Naive thymus-derived CD8-positive, alpha-beta T cell (primary cell): ENCODE measurements at places on chromosomes 13 and 19. TPM values are rescaled to one million over a fixed set of nuclear protein-coding genes. Genes with fewer than 3 reads are reported as not detected.

DNA sequence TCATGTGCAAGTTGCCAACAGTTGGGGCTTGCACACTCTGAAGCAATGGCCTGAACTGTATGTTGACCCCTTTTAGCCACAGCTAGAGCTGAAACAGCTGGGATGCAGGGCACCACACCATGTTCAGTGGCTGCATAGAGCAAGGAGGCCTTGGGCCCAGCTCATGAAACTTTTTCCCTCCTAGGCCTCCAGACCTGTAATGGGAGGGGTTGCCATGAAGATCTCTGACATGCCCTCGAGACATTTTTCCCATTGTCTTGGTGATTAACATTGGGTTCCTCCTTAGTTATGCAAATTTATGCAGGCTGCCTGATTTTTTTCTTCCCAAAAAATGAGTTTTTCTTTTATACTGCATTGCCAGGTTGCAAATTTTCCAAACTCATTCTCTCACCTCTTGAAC lies 165.1 kb upstream of the PRR20A start:
- no peaks in the 10 kb centered on the region for H3K27me3 ChIP-seq
- no peak overlapping the region for H3K27ac ChIP-seq
- H3K36me3 ChIP-seq, result no peaks in the 10 kb centered on the region
- H3K4me3 ChIP-seq, result no peak overlapping the region
- H3K4me1 ChIP-seq, result no peaks in the 10 kb centered on the region
- no peak for DNase-seq

DNA sequence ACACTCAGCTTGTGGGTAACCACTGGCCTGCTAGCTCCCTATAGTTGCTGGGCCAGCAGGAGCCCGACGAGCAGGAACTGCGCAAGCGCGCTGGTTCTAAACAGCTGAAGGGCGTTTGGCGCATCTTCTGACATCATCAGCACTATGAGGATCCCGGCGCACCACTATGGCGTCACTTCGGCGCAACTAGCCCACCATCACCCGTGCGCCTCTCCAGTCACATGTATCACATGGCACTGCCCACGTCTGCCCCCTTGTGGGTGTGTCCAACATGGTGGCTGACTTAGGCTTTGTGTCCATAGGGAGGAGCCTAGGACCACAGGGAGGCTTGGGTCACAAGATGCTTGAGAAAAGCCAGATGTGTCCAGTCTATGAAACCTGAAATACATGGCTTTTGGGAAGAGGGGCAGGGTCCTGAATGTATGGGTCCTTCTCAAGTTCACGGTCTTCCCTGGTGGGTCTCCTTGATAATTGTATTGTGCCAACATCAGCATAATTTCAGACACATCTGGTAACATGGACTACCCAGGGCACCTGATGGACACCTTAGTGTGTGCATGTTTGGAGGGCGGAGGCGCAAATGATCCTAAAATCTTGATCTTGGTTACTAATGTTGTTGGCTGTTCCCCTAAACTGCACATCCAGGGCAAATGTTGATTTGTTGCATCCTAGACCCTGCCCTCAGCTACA lies 18.0 kb downstream of the KLK4 start:
- H3K27me3 ChIP-seq, result peaks cover 50% of the 10 kb centered on the region
- no peak overlapping the region for H3K4me3 ChIP-seq
- H3K4me1 ChIP-seq, result no peaks in the 10 kb centered on the region
- H3K27ac ChIP-seq, result no peak overlapping the region
- DNase-seq, result no peak

TEX29 gene
- total RNA-seq, result 0.96 TPM

ZNF555 gene
- total RNA-seq, result 8.7 TPM

ZNF14 gene
- 39.8 TPM for total RNA-seq

TMEM272 gene
- 15.4 TPM for total RNA-seq

DNA sequence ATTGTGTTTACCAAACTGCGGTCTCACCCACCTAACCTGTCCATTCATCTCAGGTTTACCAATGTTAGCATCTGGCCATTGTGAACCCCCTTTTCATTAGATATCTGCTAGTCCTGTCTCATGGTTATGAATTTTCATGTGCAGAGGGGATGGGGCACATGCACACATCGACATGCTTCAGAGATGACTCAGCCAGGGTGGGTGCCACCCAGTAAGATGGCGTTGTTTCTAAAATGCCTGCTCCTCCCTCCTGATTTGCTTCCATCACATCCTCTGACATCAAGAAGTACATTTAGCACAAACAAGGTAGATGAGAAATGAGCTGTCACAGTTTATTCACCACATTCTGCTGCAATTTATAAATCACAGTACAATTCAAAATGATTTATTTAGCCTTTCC lies 51.3 kb downstream of the GPALPP1 start:
- H3K36me3 ChIP-seq, result no peaks in the 10 kb centered on the region
- no peak for DNase-seq
- no peak overlapping the region for H3K27ac ChIP-seq

DNA sequence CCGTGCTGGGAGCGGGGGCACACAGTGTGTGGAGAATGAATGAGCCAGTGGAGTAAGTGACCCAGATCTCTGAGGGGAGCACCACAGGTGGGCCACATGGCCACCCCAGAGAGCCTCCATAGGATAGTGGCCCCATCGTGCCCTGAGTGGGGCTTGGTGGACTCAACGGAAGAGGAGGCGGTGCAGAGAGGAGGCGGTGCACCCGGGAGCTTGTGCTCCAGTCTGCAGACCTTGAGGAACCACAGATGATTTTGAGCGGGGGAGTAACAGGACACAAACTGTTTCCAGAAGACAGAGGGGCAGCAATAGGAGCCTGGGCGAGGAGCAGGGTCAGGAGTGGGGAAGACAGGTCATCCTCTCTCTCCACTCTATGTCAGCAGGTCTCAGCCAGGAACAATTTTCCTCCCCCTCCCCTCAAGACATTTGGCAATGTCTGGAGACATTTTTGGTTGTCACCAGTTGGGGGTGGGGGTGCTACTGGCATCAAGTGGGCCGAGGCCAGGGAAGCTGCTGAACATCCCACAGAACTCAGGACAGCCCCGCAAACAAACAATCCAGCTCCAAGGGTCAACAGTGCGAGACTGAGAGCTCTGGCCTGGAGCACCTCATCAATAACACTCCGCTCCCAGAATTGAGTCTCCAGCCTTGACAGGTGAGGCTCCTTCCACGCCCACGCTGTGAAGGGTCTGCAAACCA lies 182.2 kb downstream of the USP12 start:
- no peaks in the 10 kb centered on the region for H3K4me1 ChIP-seq
- peaks cover 8% of the 10 kb centered on the region for H3K27me3 ChIP-seq
- no peak for DNase-seq
